ENCODE measurements at places on chromosomes 6 and 20.

- no peak for DNase-seq
Observed at GRCh38 chr6:95593025-95593424, 15.7 kb downstream of the MANEA start.

GRCh38 chr6:77055711-77056110, 407.6 kb downstream of the HTR1B start:
- no peak for DNase-seq

DNA sequence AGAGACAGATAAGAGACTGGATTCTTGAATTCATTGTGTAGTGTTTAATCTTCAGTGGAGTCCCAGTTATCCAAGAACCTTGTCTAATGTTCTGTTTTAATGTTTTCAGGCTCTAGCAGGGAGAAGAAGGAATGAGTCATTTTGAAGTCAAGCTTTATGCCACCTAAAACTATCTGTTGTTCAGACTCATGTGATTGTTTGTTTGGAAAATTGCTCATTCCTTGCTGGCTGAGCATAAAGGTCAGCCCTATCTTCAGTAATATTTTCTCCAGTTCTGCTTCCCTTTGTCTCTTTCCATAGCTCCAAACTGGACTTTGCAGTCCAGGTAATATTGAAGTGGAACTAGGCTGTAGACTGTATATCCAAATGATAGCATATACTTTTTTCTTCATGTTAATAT, 34.2 kb downstream of the CLVS2 start:
- no peak for DNase-seq

- DNase-seq = no peak
Observed at GRCh38 chr20:19625426-19625825, 132.6 kb upstream of the RIN2 start.

- no peak for DNase-seq
Observed at GRCh38 chr20:9114709-9115108, 45.8 kb downstream of the PLCB4 start.

GRCh38 chr6:27406085-27406484, 17.5 kb downstream of the ZNF391 start:
- DNase-seq = no peak

- DNase-seq = peak; percentile 43
Observed at GRCh38 chr20:46307139-46307998, 929 bp downstream of the CDH22 start.

GRCh38 chr6:55678330-55679224, 99.6 kb upstream of the HMGCLL1 start:
- DNase-seq = no peak

DNA sequence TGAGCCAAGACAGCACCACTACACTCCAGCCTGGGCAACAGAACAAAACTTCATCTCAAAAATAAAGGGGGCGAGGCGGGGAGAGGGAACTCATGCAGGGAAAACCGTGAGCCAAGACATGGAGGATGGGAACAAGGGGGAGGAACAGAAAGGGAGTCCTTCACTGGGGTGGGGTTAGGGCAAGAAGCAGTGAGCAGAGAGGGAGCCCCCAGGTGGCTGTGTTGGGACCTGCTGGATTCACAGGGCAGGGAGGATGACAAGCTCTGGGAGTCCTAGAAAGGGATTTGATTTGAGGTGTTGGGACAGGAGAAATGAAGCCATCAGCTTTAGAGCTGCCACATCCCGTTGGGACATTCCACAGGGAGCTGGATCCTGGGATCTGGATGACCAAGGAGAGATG, 90.6 kb upstream of the TOP1 start:
- no peak for DNase-seq

DNA sequence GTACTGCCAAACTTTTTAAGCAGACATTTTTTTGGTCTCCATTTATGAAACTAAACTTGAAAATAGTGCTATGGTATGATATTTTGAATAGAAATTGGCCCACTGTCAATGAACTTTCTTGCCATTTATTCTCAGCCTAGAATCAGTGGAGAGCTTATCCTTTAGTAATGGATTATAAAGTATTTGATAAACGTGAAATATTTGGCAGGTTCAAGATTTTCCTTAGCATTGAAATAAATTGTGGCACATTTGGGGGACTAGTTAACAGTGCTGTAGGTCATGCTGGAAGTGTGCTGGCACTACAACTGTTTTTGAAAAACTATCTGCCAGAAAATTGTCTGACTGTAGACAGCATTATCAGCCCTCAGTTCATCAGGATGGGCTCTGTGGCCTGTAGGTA, 2.1 kb downstream of the PRSS35 start:
- no peak for DNase-seq

DNA sequence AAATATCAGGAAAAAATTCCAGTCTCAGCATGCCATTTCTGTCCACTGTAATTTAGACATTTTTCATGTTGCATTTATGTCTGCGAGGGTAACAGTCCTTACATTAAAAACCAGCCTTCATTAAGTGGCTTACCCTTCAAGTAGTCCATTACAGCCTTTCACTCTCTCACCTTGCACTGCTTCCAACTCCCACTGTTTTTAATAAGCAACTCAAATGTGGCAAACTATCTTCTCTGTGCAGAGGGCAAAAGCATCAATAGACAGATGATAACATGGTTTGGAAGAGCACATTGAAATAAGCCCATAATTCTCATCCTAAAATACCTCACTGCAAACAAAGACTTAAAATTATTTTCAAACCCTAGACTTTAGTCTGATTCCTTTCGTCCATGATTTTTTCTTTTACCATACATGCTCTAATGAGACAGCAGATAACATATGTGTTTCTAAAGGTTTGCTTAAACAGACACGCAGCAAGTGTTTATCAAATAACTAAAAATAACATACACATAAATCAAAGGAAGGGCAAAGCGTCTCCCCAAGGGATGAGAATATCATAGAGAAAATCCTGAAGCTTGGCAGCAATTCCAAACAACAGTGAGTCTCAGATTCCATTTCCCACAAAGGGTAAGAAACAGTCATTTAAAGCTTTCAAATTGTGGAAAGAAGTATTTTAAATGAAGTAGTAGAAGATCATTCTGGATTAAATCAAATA, 130.4 kb downstream of the PTPRK start:
- DNase-seq = no peak

DNA sequence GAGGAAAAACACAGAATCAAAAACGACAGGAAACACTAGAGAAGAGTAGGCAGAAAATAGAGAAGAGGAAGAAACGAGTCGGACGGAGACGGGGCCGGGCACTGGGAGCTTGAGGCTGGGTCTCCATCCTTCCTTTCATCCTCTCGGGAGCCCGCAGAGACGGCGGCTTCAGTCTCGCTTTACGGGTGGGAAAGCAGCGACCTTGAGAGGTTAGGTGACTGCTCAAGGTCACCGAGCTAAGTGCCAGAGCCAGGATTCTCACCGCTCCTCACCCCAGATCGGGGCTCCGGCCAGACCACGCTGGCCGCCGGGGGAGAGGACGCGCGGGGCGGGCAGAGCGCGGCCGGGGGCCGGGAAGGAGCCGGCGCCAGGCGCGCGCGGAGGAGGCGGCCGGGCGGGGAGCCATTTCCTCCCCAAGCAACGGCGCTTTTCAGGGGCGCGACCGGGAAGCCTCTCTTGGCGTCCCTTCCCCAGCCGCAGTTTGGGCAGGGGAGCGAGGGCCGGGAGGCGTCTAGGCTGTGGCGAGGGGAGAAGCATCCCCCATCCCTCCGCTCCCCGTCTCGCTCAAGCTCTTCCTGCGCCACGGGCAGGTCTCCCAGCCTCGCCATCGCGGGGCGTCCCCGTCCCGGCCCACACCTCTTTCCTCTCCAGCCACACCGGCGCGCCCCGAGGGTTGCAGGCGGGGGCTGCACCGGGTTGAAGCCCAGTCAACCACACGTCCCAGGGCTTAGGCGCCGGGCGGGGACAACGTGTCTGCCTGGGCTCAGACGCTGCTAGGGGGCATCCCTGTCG, 24.1 kb upstream of the MAP3K7 start:
- no peak for DNase-seq

DNA sequence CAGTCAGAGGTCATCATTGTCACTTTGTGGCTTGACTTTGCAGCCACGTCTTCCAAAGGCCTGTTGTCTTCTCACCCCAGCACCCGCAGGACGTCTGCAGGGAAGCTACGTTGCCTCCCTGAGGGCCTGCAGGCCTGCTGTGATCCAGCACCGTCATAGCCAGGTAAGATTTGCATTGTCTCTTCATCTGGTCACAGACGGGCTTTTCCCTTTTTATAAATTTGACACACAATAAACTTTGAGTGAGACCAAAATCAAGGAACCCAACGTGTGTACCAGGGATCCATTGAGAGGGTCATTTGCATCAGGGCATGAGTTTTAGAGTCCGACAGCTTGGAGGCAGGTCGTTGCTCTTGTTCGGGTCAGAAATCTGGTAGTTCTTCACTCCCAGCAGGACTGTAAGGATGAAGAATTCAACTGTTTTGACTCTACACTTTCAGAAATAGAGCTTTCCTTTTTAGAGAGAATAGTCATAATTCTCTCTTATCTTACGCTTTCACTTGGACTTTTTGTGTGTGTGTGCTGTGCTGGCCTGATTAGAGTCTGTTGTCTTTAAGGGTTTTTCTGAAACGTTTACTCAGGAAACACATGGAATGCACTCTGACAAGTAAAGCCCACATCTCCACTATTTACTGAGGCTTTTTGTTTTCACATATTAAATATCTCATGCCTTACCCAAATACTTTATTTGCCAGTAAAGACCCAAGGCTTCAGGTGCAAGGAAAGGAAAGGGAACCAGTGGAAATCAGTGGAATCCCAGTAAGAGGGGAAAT, 177.2 kb upstream of the TAB2 start:
- DNase-seq = no peak

GRCh38 chr6:111758608-111759329, 114.5 kb downstream of the FYN start:
- DNase-seq = no peak

GRCh38 chr6:114033606-114034005, 62.7 kb upstream of the HDAC2 start:
- no peak for DNase-seq

DNA sequence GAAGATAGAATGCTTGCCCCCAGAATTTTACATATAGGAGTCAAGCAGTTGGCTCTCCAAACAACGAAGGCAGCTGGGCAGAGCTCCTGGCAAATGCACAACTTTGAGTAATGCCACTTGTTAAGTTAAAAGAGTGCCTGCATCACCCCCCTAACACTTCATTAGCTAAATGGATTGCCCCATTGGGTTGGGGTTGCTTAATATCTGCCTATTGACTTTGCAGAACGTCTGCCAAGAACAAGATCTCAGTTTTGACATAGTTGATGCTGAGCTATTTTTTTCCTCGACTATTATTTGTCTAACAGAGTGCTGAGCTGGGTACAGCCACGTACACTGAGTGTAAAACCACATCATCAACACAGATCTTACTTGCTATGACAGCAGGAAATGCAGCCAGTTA, 12.1 kb downstream of the ANKRD60 start:
- DNase-seq = no peak

DNA sequence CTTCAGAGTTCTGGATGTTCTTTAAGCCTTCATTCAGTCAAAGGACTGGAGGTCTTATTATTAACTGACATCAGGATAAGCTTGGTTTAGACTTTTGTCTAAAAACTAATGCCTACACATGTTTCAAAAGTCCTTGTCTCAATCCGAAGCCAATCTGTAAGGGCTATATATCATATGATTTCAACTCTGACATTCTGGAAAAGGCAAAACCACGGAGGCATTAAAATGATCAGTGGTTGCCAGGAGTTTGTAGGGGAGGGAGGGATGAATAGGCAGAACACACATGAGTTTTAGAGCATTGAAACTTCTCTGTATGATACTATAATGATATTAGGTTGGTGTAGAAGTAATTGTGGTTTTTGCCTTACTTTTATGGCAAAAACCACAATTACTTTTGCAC, 1285.8 kb upstream of the CITED2 start:
- DNase-seq = no peak

DNA sequence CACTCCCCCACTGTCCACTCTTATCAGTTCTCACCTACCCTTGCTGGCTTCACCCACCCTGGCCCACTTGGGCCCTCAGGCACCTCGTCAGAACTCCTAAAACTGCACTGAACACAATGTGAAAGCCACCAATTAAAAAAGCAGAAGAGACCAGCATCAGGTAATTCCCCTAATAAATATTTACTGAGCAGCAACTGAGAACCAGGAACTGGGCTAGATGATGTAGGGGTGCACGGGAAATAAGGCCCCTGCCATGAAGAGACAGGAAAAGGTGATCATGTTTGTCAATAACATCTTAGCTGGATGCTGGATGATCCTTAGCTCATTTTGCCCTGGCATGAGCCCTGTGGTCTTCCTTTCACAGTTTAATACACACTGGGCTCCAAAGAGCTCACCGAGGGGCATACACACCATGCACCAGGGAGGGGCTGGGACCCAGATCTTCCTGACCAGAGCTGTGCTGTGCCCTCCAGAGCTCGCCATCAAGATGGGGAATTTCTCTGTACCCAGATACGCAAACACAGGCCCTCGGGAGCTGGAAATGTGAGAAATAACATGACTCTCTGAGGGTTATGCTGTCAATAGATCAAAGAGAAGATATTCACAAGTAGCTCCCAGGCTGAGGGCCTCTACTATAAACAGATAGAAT, 113.6 kb upstream of the SLC22A16 start:
- no peak for DNase-seq

GRCh38 chr20:54093423-54094267, 23.3 kb upstream of the BCAS1 start:
- no peak for DNase-seq

GRCh38 chr20:57483287-57484050, 41.5 kb downstream of the CTCFL start:
- DNase-seq = no peak

- no peak for DNase-seq
Observed at GRCh38 chr6:78231002-78231401, 578.2 kb downstream of the MEI4 start.

DNA sequence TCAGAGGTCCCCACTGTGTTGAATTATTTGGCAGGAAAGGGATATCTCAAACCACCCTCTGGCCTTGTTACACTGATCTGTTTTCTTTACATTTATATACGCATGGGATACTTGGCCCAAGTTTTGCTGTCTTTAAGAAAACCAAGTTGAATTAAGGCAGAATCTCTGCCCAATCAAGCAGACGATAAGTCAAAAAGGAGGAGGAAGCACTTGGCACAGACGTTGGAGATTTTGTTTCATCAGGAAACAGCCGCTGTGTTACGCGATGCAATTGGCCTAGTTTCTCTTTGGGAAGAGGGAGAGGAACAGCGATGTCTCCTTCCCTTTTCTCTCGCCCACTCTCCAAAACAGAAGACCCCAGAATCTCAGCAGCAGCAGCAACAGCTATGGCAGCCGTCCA, 20.2 kb upstream of the NAA20 start:
- no peak for DNase-seq

- DNase-seq = no peak
Observed at GRCh38 chr6:16227605-16228004, 10.8 kb upstream of the GMPR start.

- no peak for DNase-seq
Observed at GRCh38 chr6:56806368-56806767, 148.5 kb upstream of the BEND6 start.

GRCh38 chr20:1857466-1857865, 37.7 kb upstream of the SIRPA start:
- DNase-seq = no peak

DNA sequence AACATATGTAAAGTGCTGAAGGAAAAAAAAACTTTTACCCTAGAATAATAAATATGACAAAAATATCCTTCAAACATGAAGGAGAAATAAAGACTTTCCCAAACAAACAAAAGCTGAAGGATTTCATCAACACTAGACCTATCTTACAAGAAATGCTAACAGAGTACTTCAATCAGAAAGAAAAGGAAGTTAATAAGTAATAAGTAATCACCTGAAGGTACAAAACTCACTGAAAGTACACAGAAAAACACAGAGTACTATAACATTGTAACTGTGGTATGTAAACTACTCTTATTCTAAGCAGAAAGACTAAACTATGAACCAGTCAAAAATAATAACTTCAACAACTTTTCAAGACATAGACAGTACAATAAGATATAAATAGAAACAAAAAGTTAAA, 61.4 kb upstream of the MTRF1L start:
- DNase-seq = no peak
